A549 (cell line): ENCODE measurements at places on chromosomes 3 and 15.

GRCh38 chr3:12495749-12496452, 11.6 kb downstream of the TSEN2 start:
- no peak for DNase-seq

- no peak for DNase-seq
Measured at GRCh38 chr15:79474252-79474651, 42.1 kb downstream of the MINAR1 start.

- peak; percentile 29 for DNase-seq
Measured at GRCh38 chr3:187922704-187923416, 177.6 kb upstream of the BCL6 start.

DNA sequence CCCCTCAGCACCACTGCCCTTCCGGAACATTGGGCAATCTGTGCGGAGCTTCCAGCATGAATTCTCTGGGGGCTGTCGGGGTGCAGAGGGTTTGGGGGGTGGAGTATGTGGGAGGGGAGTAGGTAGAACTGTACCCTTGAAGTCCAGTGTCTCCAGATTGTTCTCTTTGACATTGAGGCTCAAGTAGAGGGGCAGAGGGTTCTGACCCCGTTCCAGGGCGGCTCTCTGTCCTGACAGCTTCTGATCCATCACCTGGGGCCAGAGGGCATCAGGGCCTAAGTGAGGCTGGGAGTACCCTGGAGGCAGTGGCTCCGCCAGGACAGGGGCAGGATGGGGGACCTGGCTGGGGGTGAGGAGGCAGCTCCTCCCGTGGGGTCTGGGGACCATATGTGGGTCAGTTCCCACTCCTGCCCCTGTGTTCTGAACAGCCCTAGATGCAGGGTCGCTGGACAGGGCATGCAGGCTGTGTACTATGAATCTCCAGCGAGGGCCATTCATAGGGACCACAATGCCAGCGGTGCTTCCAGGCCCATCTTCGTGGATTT, 22.1 kb downstream of the PLA2G4D start:
- no peak for DNase-seq

DNA sequence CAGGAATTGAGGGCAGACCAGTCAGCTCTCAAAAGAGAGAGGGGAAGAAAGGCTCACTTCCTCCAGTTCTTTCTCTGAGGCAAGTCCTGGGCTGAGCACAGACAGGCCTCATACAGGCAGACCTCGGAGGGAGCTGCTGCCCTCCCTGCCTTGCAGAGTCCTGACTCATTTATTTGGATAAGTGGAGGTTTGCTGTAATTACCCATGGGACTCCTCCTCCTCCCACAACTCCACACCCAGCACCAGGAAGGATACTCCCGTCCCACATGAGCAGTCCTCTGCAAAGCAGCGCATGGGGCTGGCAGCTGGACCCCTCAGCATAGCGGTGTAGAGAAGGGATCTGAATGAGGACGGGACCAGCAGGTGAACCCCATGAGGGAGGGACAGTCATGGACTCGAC, 13.4 kb upstream of the SCN10A start:
- peak; percentile 32 for DNase-seq

- no peak for DNase-seq
Measured at GRCh38 chr3:132822266-132822665, 100.1 kb upstream of the NPHP3 start.
